ENCODE measurements at places on chromosomes 7 and 10. TPM values are rescaled to one million over a fixed set of nuclear protein-coding genes. Genes with fewer than 3 reads are reported as not detected.

DNA sequence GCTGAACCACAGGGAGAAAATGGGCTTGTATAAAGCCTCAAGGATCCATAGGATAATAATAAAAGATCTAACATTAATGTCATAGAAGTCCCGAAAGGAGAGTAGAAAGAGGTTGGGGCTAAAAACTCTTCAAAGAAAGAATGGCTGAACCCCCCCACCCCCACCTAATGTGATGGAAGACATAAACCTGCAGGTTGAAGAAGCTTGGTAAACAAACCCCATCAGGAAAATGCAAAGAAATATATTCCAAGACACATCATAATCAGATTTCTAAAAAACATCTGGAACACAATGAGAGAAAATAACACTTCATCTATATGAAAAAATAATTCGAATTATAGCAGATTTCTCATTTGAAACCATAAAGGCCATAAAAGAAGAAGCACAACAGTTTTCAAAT, 105.6 kb upstream of the BAIAP2L1 start:
- no peak for DNase-seq

DNA sequence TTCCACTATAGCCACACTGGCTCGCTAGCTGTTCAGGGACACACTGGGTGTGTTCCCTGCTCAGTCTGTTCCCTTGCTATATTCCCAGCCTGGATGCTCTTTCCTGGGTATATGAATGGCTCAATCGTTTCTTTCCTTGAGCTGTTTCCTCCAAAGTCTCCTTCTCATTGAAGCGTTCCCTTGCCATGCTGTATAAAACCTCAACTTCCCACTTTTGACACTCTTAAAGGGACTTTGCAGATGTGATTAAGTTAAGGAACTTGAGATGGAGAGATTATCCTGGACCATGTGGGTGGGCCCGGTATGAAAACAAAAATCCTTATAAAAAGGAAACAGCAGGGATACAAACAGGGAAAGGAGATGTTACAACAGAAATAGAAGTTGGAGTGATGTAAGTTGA, 973.1 kb downstream of the LRMDA start:
- no peak for DNase-seq

The LRWD1 gene
- total RNA-seq, result 24.0 TPM

The TMEM213 gene
- 0.06 TPM for total RNA-seq

GRCh38 chr10:282294-283139, 147.3 kb downstream of the ZMYND11 start:
- peak; percentile 57 for DNase-seq

GRCh38 chr7:17593819-17594419, 295.5 kb downstream of the AHR start:
- no peak for DNase-seq

- no peak for DNase-seq
Measured at GRCh38 chr10:3006093-3006492, 61.3 kb upstream of the PFKP start.

- no peak for DNase-seq
Measured at GRCh38 chr7:151486074-151486473, 33.6 kb downstream of the RHEB start.

GRCh38 chr10:133481657-133482056, 27.9 kb downstream of the SCART1 start:
- DNase-seq, result no peak

DNA sequence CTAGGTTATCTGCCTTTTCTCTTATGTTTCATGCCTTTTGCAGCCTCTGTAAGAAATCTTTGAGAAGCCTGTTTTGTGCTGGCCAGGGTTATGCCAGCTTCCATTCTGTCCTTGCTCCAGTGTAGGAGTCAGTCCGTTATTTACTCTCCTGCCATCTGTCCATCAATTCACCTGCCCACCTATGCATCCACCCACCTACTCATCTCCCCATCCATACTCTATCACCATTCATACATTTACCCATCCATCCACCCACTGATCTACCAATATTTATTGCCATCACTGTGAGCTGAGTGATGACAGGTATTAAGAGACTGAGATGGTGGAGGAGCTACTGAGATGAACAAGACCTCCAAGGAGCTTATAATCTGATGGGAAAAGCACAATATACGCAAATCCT, 12.7 kb upstream of the PPIF start:
- DNase-seq, result no peak

DNA sequence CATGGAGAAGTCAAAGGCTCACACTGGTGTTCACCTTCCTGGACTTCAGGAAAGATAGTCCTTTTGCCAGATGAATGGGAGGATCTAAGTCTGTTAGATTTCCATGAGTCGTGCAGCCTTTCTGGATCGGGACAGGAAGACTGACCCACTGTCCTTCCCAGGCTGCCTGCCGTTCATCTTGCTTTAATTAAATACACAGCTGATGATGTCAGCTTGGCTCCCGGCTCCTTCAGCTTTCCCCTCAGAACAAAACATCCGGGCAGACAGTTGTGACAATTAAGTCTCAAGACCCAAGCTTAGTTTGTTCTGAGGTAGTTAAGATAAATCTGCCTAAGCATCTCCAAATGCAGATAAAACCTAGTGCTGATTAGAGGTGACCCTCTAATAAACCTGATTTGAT, 58.6 kb downstream of the AUTS2 start:
- DNase-seq, result no peak

DNA sequence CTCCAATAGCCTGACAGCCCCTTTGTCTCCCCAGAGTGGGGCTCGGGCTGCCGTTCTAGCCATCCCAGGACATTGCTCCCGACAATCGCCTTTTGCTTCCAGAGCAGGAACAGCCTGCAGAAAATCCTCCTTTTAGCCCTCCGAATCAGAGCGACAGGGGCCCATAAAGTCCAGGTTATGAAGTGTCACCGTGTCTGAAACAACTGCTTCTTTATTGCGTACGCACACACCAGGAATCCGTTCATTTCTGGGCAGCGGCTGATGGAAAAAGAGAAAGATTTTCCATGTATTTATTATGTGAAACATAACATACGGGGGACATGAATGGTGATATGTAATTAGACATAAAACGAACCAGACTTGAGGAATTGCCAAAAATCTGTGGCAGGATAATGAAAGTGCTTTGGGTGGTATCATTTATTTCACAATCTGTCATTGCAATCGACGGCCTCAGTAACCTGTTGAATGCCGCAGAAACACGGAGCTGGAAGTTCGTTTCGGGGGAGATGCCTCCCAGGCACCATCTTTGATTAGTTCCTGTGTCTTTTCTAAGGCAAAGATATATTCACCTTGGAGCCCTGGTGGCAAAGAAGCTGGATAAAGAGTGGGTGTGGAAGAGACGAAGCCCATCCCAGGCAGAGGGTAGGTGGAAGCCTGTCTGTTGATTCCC, 48.1 kb downstream of the FAM241B start:
- no peak for DNase-seq

DNA sequence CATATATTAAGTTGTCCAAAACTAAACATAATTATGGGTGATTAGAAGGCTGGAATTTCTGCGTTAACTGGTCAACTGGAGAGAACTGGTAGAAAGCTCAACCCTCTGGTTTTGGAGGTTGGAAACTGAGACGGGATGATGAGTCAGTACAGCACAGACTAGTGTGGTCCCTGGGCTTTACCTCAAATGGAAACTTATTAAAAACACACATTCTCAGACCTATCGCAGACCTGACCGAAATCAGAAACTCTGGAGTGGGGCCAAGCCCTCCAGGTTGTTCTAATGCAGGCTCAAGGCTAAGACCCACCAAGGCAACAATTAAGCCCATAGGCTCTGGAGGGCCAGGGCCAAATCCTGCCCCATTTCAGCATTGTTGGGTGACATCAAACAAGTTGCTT, 136.9 kb downstream of the KCNMA1 start:
- no peak for DNase-seq

DNA sequence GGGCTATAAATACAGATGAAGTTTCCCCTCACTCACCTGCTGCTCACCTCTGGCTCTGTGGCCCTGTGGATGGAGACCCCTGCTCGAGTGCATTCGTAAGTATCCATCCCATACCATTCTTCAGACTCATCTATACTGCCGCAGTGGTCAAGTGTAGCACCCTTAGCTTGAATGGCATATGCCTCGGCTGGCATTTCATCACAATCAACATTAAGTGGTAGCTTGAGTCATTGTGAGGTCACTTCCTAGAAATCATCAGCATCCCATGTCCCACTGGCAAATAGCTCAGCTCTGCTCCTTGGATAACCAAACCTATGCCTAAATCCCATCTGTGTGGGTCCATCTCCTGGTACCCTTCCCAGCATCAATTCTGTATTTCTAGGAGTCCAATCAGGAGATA, 38.2 kb downstream of the MDH2 start:
- DNase-seq, result no peak

The CADPS2 gene
- total RNA-seq, result not detected

GRCh38 chr7:113267885-113268284, 149.5 kb upstream of the SMIM30 start:
- no peak for DNase-seq

DNA sequence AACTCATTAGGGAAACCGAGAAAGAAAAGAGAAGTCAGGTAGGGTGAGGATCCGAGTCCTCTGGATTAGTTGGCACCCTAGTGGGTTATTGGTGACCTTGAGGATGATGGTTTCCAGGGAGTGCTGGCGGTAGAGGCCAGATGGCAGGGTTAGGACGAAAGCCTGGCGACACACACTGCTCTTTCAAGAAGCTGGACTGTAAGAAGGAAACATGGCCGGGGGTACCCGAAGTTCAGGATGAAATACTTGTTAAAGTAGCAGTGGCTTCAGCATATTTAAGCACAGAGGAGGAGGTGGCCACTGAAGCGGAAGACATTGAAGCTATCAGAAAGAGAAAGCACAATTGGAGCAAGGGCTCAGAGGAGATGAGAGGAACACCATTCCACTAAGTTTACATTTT, 224.6 kb downstream of the RELN start:
- DNase-seq, result no peak

The GFRA1 gene
- total RNA-seq, result not detected

- peak; percentile 48 for DNase-seq
Measured at GRCh38 chr7:29239638-29240037, 45.1 kb downstream of the CHN2 start.

DNA sequence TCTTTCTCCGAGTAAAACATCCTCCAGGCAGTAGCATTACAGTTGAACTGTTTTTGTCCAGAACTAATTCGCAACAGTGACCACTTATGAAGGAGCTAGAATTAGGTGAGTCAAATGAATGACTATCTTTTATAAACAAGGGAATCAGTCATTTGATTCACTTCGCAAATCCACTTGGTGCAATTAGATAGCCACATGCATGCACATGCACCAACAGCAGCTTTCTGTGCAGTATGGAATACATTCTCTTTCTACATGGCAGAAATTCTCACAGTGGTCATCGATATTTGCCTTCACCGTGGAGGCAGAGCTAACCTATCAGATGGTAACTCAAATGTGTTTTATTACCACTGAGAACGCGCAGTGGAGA, 118.8 kb downstream of the CDK6 start:
- no peak for DNase-seq

GRCh38 chr7:148537435-148537834, 53.1 kb upstream of the C7orf33 start:
- DNase-seq, result no peak

The USP6NL gene
- total RNA-seq, result 0.49 TPM

GRCh38 chr10:110002801-110003523, 4.8 kb upstream of the ADD3 start:
- no peak for DNase-seq

GRCh38 chr10:6838118-6838517, 258.0 kb upstream of the PRKCQ start:
- no peak for DNase-seq

DNA sequence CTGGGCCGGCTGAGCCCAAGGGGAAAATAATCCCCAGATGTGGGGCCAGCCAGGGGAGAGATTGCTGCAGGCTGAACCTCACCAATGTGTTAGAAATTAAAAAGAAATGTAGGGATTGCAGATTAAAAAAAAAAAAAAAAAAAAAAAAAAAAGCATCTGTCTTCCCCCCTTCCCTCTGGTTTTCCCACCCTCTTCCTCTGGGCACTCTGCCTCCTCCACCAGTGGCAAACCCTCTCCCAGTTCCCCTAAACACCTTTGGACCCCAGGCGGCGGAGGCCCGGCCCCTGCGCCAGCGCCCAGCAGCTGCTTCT, 7.1 kb downstream of the MNX1 start:
- DNase-seq, result no peak

The OPALIN gene
- not detected for total RNA-seq

GRCh38 chr7:115585015-115585718, 445.4 kb downstream of the TFEC start:
- DNase-seq, result no peak

- DNase-seq, result no peak
Measured at GRCh38 chr7:154195266-154195665, 143.1 kb downstream of the DPP6 start.

The C10orf105 gene
- 0.26 TPM for total RNA-seq

The PON1 gene
- not detected for total RNA-seq

The TUBAL3 gene
- not detected for total RNA-seq

DNA sequence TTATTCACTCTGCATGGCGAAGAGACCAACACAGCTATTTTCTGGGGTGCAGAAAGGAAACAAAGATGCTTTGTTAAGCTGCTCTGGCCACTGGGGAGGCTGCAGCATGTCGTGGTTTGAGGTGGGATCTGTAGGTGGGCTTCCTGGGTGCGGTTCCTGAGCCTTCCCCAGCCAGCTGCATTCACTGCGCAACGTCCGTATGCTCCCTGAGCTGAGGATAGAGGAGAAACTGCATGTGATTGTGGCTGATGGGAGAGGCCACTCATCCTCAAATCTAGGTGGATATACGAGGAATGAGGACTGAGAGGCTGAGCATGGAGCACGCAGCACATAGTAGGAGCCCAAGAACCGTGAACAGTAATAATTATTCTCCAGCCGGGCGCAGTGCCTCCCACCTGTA, 9.9 kb upstream of the DNAAF5 start:
- DNase-seq, result no peak

DNA sequence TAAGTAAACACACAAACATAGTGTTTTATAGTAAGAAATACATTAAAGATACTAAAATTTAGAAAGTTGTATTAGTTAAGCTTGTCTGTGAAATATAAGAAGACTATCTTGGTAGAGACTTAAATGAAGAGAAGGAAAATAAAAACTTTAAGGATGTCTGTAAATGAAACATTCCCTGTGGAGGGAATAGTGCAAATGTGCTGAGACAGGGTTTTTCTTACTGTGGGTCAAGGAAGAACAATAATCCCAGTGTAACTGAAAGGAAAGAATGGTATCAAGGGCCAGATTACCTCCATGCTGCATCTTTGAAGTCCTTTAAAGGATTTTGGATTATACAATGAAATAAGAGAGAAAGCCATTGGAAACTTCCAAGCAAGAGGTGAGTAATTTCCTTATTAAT, 547.5 kb upstream of the PCDH15 start:
- DNase-seq, result no peak
